Calu3 (cell line): ENCODE measurements at places on chromosomes 2 and 18.

GRCh38 chr2:20433946-20434553, 12.8 kb upstream of the RHOB start:
- no peak for DNase-seq

GRCh38 chr2:27421660-27422250, 6.7 kb upstream of the NRBP1 start:
- no peak for DNase-seq

DNA sequence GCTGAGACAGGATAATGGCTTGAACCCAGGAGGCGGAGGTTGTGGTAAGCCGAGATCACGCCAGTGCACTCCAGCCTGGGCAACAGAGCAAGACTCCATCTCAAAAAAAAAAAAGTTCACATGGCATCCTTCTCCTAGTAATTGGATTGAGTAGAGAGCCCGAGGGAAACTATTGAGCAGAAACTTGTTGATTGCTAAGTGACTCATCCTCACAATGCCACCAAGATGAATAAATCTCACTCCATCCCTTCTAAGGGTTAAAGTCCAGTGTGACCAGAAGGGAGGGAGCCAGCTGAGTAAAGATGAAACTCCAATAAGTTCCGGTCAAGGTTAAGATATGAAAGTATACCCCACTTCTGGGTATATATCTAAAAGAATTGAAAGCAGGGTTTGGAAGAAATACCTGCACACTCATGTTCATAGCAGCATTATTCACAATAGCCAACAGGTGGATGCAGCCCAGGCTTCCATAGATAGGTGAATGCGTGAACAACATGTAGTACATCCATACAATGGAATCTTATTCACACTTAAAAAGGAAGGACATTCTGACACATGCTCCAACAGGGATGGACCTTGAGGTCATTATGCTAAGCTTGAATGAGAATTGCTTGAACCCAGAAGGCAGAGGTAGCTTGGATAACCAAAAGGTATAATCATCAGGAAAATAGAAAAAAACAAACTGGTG, 13.0 kb upstream of the FHL2 start:
- DNase-seq: no peak

DNA sequence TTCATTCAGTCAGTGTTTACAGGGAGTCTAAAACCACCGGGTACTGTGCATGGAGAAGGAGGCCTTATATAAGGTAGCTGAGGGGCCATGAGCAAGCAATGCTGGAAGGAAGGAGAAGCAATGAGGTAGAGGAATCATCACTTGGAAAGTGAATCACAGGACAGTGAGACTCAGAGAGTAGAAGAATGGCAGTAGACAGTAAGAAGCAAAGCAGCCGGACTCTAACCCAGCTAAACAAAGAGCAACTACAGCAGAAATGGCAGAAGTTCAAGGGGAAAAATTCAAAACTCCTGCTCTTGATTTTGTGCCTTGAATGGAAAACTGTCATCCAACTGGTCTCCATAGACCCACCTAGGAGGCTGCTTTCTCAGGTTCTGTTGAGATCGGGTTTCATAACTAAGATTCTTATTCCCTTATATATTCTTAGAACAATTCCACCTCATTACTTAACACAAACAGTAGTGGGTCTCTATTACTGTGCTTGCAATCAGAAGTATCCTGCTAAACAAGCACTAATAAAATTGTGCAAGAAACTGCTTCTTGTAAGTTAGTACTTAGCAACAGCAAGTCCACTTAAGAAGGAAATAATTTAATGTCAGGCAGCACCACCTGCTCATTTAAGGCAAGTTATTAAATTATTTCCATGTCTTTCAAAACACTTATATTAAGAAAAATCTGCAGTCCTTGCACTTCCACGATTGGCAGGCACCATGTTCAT, 68.0 kb downstream of the RBMS1 start:
- no peak for DNase-seq

DNA sequence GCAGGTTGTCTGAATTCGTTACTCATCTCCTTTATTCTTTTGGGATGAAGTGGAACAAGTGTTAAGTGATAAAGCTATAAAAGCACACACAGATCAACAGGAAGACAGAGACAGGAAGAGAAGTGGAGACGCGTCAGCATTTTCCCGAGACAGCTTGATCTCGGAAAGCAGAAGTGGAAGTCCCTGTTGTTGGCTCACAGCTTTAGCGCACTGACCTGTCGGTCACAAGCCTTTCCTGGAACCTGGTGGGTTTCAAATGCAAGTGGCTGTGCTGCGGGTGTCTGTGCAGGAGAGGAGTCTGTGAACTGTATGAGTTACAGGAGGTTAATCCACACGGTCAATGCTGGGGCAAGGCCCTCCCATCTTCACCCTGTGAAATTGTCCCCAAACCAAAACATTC, 116.6 kb upstream of the PELI1 start:
- DNase-seq: no peak
